ENCODE measurements at places on chromosomes 12 and 14.

- peak overlapping the region; percentile 14 for H3K4me3 ChIP-seq
- H3K27ac ChIP-seq = peak overlapping the region; percentile 75
- H3K36me3 ChIP-seq = no peaks in the 10 kb centered on the region
- H3K4me1 ChIP-seq = no peaks in the 10 kb centered on the region
Measured at GRCh38 chr12:25051656-25052195, 102.8 kb upstream of the BCAT1 start.

DNA sequence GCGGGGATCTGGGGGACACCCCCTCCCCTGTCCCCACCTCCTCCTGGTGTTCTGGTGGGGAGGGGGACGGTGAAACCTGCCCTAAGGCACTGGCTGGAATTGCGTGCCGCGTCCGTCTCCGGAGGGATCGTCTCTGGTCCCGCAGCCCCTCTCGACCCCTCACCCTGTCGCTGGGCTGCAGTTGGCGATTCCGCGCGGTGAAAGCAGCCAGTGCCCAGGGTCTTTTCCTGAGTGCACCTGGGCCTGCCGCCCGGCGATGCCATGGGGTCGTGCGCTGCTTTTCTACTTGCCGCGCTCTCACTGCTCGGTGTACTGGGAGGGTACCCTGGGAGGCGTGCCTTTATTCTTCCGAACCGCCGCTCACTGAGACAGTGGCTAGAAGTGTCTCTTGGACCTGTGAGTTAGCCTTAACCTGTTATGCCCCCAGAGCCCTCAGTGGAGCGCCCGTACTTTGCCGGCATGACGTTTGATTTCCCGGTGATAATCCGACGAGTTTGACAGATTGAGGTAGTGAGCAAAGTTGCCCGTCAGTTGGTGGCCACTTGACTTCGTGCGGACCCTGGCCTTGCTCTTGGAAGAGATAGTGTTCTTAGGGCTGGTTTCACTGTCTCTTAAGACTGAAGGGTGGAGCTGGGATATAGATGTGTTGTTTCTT, 788 bp downstream of the SFSWAP start:
- H3K4me3 ChIP-seq = peak overlapping the region; percentile 90
- H3K36me3 ChIP-seq = peaks cover 37% of the 10 kb centered on the region
- no peaks in the 10 kb centered on the region for H3K27me3 ChIP-seq
- no peak for DNase-seq

DNA sequence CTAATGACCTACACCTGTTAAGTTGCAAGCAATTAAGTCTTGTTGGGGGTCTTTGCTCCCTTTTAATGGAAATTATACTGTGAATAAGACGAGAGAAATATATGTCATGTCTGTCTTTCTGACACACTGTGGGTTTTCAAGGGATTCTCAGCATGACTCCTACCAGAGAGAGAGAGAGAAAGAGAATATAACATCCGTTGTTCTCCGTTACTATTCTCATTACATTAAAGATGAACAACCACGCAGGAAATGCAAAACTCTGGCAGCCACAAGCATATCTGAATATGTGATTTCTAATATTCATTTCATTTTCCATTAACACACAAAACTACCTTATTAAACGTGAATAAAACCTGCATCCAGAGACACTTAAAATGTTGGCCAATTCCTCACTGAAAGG, 67.3 kb upstream of the EGLN3 start:
- H3K27me3 ChIP-seq = no peaks in the 10 kb centered on the region
- H3K4me1 ChIP-seq = no peaks in the 10 kb centered on the region
- H3K27ac ChIP-seq = peak overlapping the region; percentile 51
- no peak overlapping the region for H3K4me3 ChIP-seq

DNA sequence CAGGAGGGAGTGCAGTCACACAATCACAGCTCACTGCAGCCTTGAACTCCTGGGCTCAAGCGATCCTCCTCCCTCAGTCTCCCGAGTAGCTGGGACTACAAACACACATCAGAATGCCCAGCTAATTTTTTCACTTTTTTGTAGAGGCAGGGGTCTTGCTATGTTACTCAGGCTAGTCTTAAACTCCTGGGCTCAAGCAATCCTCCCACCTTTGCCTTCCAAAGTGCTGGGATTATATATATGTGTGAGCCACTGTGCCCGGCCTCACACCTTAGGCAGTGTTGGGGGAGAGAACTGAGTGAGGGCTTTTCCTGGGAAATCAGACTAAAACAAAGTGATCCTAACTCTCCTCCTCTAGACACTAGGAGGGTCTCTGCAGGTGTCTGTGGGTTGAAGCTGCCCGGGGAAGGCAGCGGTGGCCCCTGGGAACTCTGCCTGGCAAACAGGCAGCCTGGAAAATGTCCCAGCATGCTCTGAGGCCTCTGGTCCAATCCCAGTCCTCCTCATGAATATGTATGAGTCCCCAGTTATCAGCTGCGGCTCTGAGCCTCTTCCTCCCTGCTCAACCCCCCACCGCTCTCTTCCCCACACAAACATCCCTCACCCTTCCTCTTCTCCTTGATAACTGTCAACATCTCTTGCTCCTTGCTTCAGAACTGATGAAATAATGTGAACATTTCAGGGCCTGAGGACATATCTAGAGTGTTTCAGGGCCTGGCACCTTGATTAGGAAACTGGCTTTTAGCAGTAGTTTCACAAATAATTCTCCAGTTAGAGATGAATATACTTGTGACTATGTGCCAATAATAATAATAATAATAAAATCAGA, 7.9 kb upstream of the NAA25 start:
- peak; percentile 82 for DNase-seq
- H3K27ac ChIP-seq = peak overlapping the region; percentile 83
- no peaks in the 10 kb centered on the region for H3K4me1 ChIP-seq

DNA sequence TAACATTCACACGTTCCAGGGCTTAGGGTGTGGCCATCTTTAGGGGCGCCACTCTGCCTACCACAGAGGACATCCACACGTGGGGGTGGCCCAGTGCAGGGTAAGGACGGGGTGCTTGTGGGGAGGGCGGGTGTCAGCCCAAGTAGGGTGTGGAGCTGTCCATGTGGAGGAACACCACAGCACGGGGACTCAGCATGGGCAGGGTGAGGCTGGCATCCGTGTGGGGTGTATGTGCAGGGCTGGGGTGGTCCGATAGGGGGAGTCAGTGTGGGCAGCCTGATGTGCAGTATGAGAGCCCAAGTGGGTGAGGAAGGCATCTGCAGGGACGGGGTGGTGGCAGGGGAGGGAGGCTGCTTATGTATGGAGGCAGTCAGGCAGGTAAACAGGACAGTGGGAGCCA, 17.7 kb downstream of the PSMC1 start:
- H3K4me3 ChIP-seq = no peak overlapping the region
- no peak for DNase-seq
- no peak overlapping the region for H3K27ac ChIP-seq
- no peaks in the 10 kb centered on the region for H3K27me3 ChIP-seq
- peaks cover 86% of the 10 kb centered on the region for H3K36me3 ChIP-seq
- H3K4me1 ChIP-seq = peaks cover 20% of the 10 kb centered on the region

DNA sequence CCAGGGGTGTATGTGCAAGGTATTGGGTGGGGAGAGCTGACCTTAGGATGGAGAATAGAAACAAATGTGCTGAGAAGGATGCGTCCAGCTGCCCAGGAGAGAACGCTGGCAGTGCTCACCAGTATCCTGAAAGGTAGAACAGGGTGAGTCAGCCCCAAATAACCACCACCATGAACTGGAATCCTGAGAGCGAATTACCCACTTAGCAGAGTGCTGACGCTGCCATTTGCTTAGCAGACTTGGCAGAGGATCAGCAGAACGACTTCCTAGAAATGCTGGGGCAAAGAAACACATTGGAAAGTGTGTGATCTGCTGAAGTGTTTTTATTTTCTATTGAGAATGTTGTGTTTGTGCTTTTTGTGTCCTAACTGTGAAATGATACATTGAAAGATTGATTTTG, 213.6 kb downstream of the ADGRD1 start:
- H3K27me3 ChIP-seq = peaks cover 31% of the 10 kb centered on the region
- H3K36me3 ChIP-seq = no peaks in the 10 kb centered on the region
- H3K4me1 ChIP-seq = no peaks in the 10 kb centered on the region
- no peak overlapping the region for H3K27ac ChIP-seq
- no peak for DNase-seq

GRCh38 chr12:44875417-44875953, 630 bp downstream of the NELL2 start:
- peaks cover 77% of the 10 kb centered on the region for H3K27me3 ChIP-seq
- no peak overlapping the region for H3K27ac ChIP-seq
- no peaks in the 10 kb centered on the region for H3K36me3 ChIP-seq
- no peak for DNase-seq
- peak overlapping the region; percentile 59 for H3K4me3 ChIP-seq

- no peak for DNase-seq
- peak overlapping the region; percentile 84 for H3K27ac ChIP-seq
- no peak overlapping the region for H3K4me3 ChIP-seq
- peaks cover 3% of the 10 kb centered on the region for H3K4me1 ChIP-seq
Measured at GRCh38 chr14:99267381-99267780, 4.6 kb downstream of the BCL11B start.

GRCh38 chr12:131721548-131721947, 10.7 kb downstream of the SFSWAP start:
- peaks cover 46% of the 10 kb centered on the region for H3K36me3 ChIP-seq
- no peak for DNase-seq
- no peak overlapping the region for H3K4me3 ChIP-seq
- no peak overlapping the region for H3K27ac ChIP-seq

GRCh38 chr12:3127832-3128231, 50.7 kb downstream of the TSPAN9 start:
- H3K27me3 ChIP-seq = no peaks in the 10 kb centered on the region
- H3K36me3 ChIP-seq = no peaks in the 10 kb centered on the region
- no peak overlapping the region for H3K4me3 ChIP-seq
- DNase-seq = no peak

- no peak overlapping the region for H3K4me3 ChIP-seq
- H3K27ac ChIP-seq = no peak overlapping the region
- H3K4me1 ChIP-seq = no peaks in the 10 kb centered on the region
- DNase-seq = no peak
- no peaks in the 10 kb centered on the region for H3K27me3 ChIP-seq
Measured at GRCh38 chr14:87034680-87035079, 958.3 kb downstream of the GALC start.

- no peaks in the 10 kb centered on the region for H3K27me3 ChIP-seq
- H3K4me3 ChIP-seq = no peak overlapping the region
- peaks cover 8% of the 10 kb centered on the region for H3K36me3 ChIP-seq
- H3K27ac ChIP-seq = no peak overlapping the region
- H3K4me1 ChIP-seq = no peaks in the 10 kb centered on the region
Measured at GRCh38 chr14:95452176-95452892, 64.1 kb downstream of the SYNE3 start.

DNA sequence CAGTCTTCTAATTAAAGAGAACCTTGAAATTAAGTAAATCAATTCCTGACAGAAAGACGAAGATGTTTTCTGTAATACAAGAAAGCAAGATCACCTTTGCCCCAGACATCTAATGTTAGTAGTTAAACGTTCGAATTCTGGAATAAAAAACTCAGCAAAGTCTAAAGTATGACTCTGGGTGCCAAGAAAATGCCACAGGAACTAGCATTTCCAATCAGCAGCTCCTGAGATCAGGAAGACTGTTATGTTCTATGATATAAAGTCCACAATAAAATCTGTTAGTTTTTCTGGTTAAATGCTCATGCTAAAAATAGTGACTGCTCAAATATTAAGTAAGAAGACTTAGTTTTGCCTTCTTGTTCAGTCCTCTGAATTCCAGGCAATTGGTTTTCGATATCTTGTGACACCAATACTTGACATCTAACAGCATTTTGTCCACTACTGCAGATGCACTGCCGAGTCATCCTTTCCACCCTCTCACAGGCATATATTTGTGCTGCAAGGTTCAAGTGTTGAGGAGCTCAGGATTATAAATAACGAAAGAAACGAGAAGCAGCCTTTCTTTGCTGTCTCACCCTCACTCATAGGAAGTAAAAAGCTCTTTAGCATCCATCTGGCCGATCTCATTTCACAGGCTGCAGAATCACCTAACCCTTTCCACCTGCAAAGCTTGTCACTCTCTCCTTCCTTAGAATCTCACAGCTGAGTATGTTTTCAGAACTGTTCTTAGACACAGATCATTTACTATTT, 32.0 kb downstream of the SSH1 start:
- no peaks in the 10 kb centered on the region for H3K27me3 ChIP-seq
- no peak for DNase-seq
- peaks cover 96% of the 10 kb centered on the region for H3K4me1 ChIP-seq
- peaks cover 18% of the 10 kb centered on the region for H3K36me3 ChIP-seq
- H3K4me3 ChIP-seq = peak overlapping the region; percentile 2

DNA sequence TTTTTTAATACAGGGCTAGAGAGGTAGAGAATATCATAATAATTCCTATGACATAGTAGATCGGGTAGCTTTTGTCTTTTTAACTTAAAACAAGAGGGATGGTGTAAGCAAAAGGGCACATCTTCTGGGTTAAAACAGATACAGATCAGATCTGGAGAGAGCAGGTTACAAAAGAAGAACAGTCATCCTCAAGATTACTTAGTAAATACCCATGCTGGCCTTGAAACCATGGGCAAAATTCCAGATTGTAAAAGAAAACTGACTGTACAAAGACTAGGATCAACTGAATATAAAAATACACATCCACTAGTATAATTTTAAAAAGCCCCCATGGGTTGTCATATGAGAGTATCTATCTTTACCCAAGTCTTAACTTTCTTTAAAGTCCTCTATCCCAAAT, 76.7 kb downstream of the MED13L start:
- H3K27me3 ChIP-seq = no peaks in the 10 kb centered on the region
- no peak for DNase-seq
- H3K27ac ChIP-seq = no peak overlapping the region
- H3K36me3 ChIP-seq = no peaks in the 10 kb centered on the region
- peaks cover 75% of the 10 kb centered on the region for H3K4me1 ChIP-seq

DNA sequence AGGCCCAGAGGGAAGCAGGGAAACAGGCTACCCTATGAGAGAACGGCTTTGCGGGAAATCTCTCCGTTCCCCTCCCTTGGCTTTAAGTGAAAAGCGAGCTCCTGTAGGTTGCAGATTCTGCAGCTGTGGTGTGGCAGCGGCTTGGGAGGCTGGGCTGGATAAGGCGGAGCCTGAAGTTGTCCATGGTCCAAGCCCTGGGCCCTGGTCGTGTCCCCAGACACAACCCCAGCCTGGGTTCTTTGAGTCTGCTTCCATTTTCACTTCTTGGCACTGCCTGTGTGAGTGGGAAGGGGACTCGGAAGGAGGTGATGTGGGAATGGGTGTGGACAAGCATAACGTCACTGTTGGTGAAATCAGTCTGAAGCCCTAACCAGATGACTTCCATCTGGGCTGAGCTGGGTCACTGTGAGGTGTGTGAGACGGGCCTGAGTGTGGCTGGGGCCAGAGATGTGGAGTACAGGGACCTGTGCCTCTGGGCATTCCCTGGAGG, 43.0 kb upstream of the CTDSP2 start:
- peak overlapping the region; percentile 72 for H3K27ac ChIP-seq
- peak; percentile 92 for DNase-seq
- H3K36me3 ChIP-seq = no peaks in the 10 kb centered on the region
- H3K4me1 ChIP-seq = peaks cover 30% of the 10 kb centered on the region
- H3K27me3 ChIP-seq = no peaks in the 10 kb centered on the region

DNA sequence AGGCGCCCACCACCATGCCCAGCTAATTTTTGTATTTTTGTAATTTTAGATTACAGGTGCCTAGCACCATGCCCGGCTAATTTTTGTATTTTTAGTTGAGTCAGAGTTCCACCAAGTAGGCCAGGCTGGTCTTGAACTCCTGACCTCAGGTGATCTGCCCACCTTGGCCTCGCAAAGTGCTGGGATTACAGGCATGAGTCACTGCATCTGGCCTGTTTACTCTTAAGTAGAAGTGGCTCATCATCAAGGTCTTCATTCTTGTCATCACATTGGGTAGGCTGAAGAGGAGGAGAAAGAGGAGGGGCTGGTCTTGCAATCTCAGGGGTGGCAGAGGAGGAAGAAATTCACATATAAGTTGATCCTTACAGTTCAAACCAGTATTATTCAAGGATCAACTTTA, 152.4 kb upstream of the ATP2B1 start:
- no peak overlapping the region for H3K27ac ChIP-seq
- DNase-seq = no peak
- H3K4me3 ChIP-seq = no peak overlapping the region
- no peaks in the 10 kb centered on the region for H3K36me3 ChIP-seq
- peaks cover 5% of the 10 kb centered on the region for H3K27me3 ChIP-seq

- no peak for DNase-seq
- H3K36me3 ChIP-seq = no peaks in the 10 kb centered on the region
- H3K4me1 ChIP-seq = no peaks in the 10 kb centered on the region
Measured at GRCh38 chr12:89883630-89884389, 175.2 kb upstream of the ATP2B1 start.
